ENCODE measurements at places on chromosomes 7 and 10. TPM values are rescaled to one million over a fixed set of nuclear protein-coding genes. Genes with fewer than 3 reads are reported as not detected.

DNA sequence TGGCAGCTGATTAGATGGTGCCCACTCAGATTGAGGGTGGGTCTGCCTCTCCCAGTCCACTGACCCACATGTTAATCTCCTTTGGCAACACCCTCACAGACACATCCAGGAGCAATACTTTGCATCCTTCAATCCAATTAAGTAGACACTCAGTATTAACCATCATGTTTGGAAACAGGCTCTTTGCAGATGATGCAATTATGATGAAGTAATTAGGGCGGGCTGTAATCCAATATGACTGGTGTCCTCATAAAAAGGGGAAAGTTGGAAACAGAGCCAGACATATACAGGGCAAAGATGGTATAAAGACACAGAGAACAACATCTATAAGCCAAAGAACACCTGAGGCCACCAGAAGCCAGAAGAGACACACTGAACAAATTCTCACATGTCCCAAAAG is 658.6 kb downstream of the CCSER2 start:
- no peak for DNase-seq

GRCh38 chr10:81600185-81600584 is 274.8 kb upstream of the NRG3 start:
- DNase-seq, result no peak

- no peak for DNase-seq
Measured at GRCh38 chr7:134963036-134963435, 23.3 kb upstream of the AGBL3 start.

DNA sequence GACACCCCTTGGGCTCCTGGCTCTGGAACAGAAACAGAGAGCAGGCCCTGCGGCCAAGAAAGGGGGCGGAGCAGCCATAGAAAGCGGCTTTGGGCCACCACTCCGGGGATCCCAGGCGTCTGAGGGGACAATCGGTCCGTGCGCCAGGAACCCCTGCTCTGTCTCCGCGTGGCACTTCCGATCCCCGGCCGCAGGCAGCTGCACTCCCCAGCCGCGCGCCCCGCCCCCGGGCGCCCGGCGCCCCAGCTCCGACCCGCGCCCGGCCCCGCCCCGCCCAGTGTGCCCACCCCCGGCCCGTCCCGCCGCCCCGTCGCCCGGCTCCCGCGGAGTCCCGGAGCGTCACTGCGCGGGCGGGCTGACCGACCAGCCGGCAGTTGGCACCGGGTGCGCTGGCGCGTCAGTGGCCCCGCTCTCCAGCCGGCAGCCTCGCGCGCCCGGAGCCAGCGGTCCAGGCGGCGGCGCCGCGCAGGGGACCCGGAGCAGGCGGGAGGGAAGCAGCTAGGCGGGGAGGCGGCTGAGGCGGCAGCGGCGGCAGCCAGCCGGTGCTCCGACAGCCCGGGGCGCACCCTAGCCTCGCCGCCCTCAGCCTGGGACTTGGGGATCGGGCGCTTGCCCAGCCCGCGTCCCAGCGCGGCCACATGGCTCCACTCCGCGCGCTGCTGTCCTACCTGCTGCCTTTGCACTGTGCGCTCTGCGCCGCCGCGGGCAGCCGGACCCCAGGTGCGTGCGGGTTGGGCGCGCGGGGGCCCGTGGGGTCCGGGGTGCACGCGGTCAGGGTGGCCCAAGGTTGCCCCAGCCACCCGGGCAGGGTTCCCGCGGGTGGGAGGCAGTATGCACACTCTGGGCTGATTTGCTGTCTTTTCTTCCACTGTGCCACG is at the start of gene ADAMTS14:
TSS of gene ADAMTS14 (plus strand) at position 342 of the 878 bp plus-strand sequence. CDS start at position 639, 297 bp downstream.
- DNase-seq, result no peak

GRCh38 chr7:153638821-153639435 is 413.3 kb upstream of the DPP6 start:
- no peak for DNase-seq

DNA sequence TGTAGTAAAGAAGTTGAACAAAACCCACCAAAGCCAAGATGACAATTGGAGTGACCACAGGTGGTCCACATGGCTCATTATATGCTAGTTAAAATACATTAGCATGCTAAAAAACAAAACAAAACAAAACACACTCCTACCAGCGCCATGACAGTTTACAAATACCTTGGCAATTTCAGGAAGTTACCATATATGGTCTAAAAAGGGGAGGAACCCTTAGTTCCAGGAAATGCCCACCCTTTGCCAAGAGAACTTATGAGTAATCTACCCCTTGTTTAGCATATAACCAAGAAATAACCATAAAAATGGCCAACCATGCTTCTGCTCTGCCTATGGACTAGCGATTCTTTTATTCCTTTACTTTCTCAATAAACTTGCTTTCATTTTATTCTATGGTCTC is 979.1 kb upstream of the POT1 start:
- DNase-seq, result no peak

Gene IGF2BP3
- polyA plus RNA-seq, result 69.2 TPM

GRCh38 chr7:15832996-15833395 is 146.5 kb upstream of the MEOX2 start:
- DNase-seq, result no peak

DNA sequence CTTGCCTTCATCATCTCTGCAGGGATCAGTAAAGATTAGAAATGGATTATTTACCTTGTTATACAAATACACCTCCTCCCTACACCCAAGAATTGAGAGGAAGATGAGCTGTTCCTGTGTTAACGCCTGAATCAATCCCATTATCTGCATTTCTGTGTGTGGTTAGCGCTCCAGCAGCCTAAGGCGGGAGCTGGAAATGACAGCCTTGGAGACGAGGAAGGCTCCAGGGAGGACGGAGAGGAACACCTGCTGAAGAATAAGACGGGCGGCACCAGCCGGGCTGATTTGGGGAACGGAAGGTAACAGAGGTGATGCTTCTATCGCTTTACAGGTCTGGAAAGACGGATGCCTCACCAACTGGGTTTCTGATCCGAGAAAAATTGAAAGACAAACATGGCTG is 34.2 kb upstream of the DDC start:
- DNase-seq, result no peak

Gene PTPRN2
- polyA plus RNA-seq, result 7.2 TPM

Measured in left renal pelvis (tissue), 4 donors.